Left lung (tissue), 14 donors: ENCODE measurements at places on chromosomes 3 and 15. TPM values are rescaled to one million over a fixed set of nuclear protein-coding genes. Genes with fewer than 3 reads are reported as not detected.
A peak's percentile ranks its signal among the peaks of the same experiment; 100 is the strongest.

DNA sequence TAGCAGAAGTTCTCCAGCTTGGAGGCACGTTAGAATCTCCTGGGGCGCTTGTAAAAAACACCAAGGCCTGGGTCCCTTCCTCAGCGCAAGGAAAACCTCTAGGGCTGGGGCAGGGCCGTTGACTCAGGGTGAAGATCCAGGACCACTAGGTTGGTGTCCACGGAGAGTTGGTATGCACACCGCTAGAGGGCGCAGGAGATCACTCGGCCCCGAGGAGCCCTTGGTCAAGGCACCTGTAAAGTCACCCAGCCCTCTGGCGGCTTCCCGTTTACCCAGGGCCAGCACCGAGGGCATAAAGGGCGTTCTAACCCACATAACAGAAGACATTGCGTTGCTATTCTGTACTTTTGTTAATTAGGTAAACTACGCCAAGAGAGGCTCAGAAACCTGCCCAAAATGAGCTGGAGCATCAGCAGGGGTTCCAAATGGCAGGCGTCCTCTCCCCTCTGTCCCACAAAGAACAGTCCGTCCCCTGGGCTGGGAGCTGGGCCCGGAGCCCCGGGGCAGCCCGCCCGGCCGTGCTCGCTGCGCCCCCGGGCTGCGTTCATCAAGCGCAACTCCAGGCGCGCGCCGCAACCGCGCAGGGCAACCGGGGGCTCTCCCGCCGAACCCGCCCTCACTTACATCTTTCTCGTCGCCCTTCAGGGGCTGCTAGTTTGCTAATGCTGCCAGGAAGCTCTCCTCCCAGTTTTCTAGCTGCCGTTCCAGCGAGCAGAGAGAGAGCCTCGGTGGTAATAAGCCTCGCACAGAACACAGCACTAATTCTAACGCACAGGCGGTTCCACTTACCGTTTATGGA is 332.1 kb downstream of the ARRDC4 start:
- no peaks in the 10 kb centered on the region for H3K4me1 ChIP-seq
- H3K27ac ChIP-seq, result no peak overlapping the region
- H3K4me3 ChIP-seq, result no peak overlapping the region
- peak; percentile 11 for DNase-seq
- H3K27me3 ChIP-seq, result peaks cover 66% of the 10 kb centered on the region

- no peak overlapping the region for H3K27ac ChIP-seq
- H3K27me3 ChIP-seq, result no peaks in the 10 kb centered on the region
Observed at GRCh38 chr3:127320529-127321121, 32.8 kb upstream of the PRR20G start.

- H3K4me1 ChIP-seq, result peaks cover 6% of the 10 kb centered on the region
- no peaks in the 10 kb centered on the region for H3K27me3 ChIP-seq
- DNase-seq, result peak; percentile 92
- H3K4me3 ChIP-seq, result no peak overlapping the region
Observed at GRCh38 chr15:73964736-73965093, 27.4 kb downstream of the STOML1 start.

GPR27 gene
- 2.8 TPM for total RNA-seq

CHRD gene
- 8.6 TPM for total RNA-seq

MME gene
- 9.1 TPM for total RNA-seq

CCR4 gene
- 0.87 TPM for total RNA-seq

DUOXA2 gene
- not detected for total RNA-seq

DNA sequence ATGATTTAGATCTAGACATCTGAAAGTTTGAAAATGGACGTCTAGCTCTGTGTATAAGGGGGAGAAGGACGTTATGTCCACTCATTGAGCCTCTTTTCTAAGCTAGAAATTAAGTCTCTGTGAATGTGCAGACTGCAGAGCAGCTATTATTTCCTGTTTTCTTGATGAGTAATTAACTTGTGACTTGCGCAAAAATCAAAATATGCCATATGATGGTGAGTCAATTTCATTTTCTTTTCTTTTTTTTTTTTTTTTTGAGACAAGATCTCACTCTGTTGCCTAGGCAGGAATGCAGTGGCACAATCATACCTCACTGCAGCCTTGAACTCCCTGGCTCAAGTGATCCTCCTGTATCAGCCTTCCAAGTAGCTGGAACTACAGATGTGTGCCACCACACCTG is 14.1 kb downstream of the LACTB start:
- no peak overlapping the region for H3K4me3 ChIP-seq
- H3K4me1 ChIP-seq, result peaks cover 4% of the 10 kb centered on the region
- no peaks in the 10 kb centered on the region for H3K27me3 ChIP-seq
- no peak for DNase-seq
- H3K36me3 ChIP-seq, result no peaks in the 10 kb centered on the region

DNA sequence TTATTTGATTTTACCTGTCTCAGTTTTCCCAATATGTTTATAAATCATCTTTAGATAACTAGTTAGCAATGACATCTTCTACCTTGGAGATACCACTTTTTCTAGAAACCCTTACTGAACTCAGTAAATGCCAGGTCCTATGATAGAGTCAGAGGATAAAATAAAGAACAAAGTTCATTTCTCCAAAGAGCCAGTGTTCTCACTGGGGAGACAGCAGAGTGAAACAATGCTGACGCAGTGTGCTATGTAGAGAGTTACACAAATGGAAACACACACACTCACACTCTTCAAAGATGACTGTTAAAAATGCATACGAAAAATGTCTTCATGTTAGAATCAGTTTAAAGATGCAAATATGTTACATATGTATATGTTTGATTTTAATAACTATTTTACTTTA is 111.3 kb downstream of the PIK3R4 start:
- DNase-seq, result no peak
- H3K27ac ChIP-seq, result no peak overlapping the region
- no peaks in the 10 kb centered on the region for H3K36me3 ChIP-seq
- no peaks in the 10 kb centered on the region for H3K4me1 ChIP-seq
- H3K4me3 ChIP-seq, result no peak overlapping the region

DNA sequence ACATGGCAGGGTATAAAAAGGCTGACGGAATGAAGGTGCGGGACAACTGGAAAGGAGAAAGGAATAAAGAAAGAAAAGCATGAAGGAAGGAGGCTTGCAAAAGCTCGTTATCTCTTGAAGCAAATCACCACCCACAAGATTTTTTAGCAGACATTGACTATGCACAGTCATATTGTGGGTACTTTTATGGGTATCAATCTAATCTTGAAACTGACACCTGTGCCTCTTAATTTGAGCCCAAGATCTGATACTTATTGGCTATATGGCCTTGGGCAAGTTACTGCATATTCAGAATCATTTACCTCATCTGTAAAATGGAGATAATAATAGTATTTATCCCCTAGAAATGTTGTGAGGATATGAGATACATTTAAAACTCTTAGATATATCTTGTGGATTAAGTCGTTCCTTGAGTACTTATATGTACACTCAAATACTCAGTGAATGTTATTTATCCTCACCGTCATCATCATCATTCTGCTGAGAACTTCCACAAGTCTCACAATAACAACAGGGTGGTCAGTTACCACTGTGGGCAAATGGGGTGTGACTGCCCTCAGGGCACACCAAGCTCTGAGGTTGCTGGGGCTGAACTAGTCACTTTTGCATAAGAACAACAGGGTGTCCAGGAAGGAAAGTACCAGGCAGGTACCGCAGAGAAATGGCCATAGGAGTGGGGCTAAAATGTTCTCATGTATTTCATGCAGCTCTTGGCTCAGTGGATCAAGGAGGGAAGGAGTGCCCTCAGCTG is 266.1 kb downstream of the SLC9A9 start:
- H3K4me3 ChIP-seq, result no peak overlapping the region
- H3K27me3 ChIP-seq, result no peaks in the 10 kb centered on the region
- no peaks in the 10 kb centered on the region for H3K4me1 ChIP-seq
- no peak for DNase-seq

RTP1 gene
- total RNA-seq, result not detected

DNA sequence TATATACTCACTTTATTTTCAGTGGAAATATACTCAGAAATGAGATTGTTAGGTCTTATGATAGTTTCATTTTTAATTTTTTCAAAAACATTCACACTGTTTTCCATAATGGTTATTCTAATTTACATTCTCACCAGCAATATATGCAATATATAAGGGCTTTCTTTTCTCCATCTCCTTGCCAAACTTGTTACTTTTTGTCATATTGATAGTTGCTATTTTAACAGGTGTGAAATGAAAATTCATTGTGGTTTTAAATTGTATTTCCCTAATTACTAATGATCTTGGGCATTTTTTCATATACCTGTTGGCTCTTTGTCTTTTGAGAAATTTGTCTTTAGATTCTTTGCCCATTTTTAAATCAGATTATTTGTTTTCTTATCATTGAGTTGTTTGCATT is 325.2 kb downstream of the DIPK2A start:
- H3K27ac ChIP-seq, result no peak overlapping the region
- H3K36me3 ChIP-seq, result no peaks in the 10 kb centered on the region
- no peaks in the 10 kb centered on the region for H3K27me3 ChIP-seq
- no peak overlapping the region for H3K4me3 ChIP-seq
- H3K4me1 ChIP-seq, result no peaks in the 10 kb centered on the region
- no peak for DNase-seq

WDR49 gene
- 6.0 TPM for total RNA-seq

DNA sequence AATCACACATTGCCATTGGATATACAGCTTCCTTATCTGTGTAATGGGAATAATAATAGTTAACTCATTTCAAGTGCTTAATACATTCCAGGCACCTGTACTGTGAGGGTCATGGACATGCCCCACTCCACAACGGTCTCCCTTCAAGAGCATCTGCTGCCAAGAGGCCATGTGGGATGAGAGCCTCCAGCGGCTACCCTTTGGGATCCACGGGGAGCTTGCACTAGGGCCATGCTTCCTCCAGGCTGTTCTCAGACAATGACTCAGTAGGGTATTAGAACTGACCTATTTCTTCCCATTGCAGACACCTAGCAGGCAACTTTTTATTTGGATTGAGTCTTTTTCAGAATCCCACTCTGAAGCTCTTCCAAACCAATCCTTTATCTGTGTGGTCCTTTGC is 1078.9 kb downstream of the TUSC7 start:
- H3K36me3 ChIP-seq, result no peaks in the 10 kb centered on the region
- H3K27ac ChIP-seq, result no peak overlapping the region
- H3K27me3 ChIP-seq, result no peaks in the 10 kb centered on the region
- H3K4me1 ChIP-seq, result no peaks in the 10 kb centered on the region

GRCh38 chr3:13891492-13892073 is 11.7 kb upstream of the WNT7A start:
- peaks cover 22% of the 10 kb centered on the region for H3K27me3 ChIP-seq
- no peak overlapping the region for H3K27ac ChIP-seq
- no peak for DNase-seq
- H3K4me3 ChIP-seq, result no peak overlapping the region
- no peaks in the 10 kb centered on the region for H3K36me3 ChIP-seq
- H3K4me1 ChIP-seq, result peaks cover 6% of the 10 kb centered on the region

DNA sequence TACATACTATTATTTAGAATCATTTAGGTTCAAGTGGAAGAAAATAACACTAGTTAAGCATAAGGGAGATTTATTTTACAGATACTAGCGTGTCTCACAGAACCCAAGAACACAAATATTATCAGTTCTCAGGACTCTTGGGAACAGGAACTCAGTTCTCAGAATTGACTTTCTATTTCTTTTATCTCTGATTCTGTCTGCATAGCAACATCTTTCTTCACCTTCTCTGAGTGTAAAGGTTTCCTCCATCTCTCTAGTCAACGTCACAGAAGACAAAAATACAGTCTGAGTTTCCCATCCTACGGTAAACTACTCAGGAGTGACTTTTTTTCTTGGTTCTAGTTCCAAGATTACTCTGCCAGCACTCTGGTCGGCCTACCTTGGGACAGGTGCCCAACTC is 220.0 kb downstream of the SV2B start:
- no peak for DNase-seq
- H3K4me3 ChIP-seq, result no peak overlapping the region
- no peaks in the 10 kb centered on the region for H3K27me3 ChIP-seq
- no peaks in the 10 kb centered on the region for H3K4me1 ChIP-seq
- no peaks in the 10 kb centered on the region for H3K36me3 ChIP-seq
- no peak overlapping the region for H3K27ac ChIP-seq

APOD gene
- total RNA-seq, result 10.6 TPM

GRCh38 chr3:183650554-183650953 is 15.1 kb downstream of the KLHL24 start:
- H3K27ac ChIP-seq, result no peak overlapping the region
- no peak for DNase-seq
- H3K4me3 ChIP-seq, result no peak overlapping the region
- H3K4me1 ChIP-seq, result no peaks in the 10 kb centered on the region

- DNase-seq, result no peak
- H3K27me3 ChIP-seq, result no peaks in the 10 kb centered on the region
- no peak overlapping the region for H3K4me3 ChIP-seq
- no peaks in the 10 kb centered on the region for H3K4me1 ChIP-seq
- H3K27ac ChIP-seq, result no peak overlapping the region
- H3K36me3 ChIP-seq, result no peaks in the 10 kb centered on the region
Observed at GRCh38 chr3:41265011-41265545, 65.8 kb downstream of the CTNNB1 start.

- no peak for DNase-seq
- no peaks in the 10 kb centered on the region for H3K27me3 ChIP-seq
- no peak overlapping the region for H3K27ac ChIP-seq
- H3K4me3 ChIP-seq, result no peak overlapping the region
- H3K36me3 ChIP-seq, result no peaks in the 10 kb centered on the region
- no peaks in the 10 kb centered on the region for H3K4me1 ChIP-seq
Observed at GRCh38 chr3:142818651-142819050, 70.2 kb downstream of the PCOLCE2 start.

FEZF2 gene
- total RNA-seq, result not detected

DNA sequence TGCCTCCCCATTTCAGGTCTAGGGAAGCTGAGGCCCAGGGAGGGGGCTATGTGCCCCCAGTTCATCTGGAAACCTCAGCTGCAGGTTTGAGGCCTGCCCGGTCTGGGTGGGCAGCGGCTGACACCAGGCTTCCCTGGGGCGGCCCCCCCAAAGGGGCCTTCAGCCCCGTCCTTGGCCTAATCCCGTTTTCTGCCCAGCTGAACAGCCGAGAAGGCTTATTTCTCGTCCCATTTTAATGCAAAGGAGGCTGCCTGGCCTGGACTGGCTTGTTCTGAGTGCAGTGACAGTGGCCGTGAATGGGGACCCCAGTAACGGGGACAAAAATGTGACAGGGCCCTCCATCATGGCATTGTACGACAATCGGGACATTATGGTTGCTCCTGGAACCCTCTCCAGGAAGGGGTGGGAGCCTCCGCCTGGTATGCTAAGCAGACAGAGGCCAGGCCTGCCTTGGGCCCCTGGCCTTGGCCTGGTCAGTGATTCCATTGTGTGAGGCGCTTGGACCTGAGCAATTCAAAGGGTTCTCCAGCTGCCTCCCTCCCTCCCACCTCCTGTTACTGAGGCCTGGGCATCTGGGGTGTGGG is 93.9 kb downstream of the WNT7A start:
- no peak for DNase-seq
- no peak overlapping the region for H3K4me3 ChIP-seq
- H3K27me3 ChIP-seq, result peaks cover 48% of the 10 kb centered on the region
- H3K4me1 ChIP-seq, result no peaks in the 10 kb centered on the region
- H3K36me3 ChIP-seq, result no peaks in the 10 kb centered on the region
